ENCODE measurements at places on chromosomes 16 and 17. TPM values are rescaled to one million over a fixed set of nuclear protein-coding genes. Genes with fewer than 3 reads are reported as not detected.

- no peak for DNase-seq
These were observed 46.3 kb upstream of the ACSM2B start for GRCh38 chr16:20622498-20622870.

DNA sequence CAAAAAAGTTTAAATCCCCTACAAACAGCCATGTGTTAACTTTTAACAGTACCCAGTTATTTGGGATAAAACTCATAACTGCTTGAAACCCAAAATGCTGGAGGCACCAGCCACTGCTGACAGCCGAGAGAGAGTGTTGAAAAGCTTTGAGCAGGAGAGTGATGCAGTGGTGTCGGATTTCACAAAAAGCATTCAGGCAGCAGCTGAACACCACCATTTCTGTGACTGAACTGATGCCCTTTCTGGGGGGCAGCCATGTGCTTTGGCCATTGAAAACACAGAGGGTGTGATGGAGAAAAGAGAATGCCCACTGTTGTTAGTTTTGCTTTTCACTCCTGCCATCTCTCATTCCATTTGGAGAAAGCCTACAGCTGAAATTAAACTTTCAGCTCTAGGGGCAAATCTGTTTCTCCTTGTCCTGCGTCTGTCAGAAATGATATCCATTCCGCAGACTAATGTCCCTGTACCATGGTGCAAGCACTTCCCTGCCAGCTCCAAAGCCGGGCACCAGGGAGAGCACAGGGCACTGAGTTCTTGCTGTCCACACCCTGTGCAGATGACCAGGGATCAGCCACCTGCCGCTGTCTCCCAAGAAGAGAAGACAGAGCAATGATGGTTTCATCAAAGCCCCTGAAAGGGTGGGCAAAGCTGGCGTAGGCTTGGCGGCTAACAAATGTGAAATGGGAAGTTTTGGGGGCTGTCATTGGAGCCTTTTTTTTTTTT lies 16.6 kb upstream of the MLYCD start:
- DNase-seq = no peak

DNA sequence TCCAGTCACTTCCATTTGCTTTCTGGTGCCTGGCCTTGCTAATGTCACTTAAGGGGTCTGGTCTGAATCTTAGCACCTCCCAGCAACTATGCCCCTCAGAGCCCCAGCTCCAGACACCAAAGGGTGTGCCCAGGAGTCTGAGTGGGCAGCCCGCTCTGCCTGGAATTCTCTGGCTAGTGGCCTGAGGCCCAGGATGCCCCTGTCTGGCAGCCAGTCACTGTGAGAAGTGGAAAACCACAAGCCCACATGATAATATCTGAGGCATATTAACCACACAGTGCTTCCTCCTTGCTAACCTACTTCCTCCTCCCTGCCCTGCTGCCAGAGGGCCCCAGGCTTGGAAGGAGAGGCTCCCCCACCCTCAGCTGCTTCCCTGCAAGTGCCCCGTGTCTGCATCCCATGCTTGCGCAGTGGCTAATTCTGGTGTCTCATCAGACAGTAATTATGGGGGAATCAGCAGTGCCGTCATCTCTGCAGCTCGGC lies 14.0 kb downstream of the SRCIN1 start:
- DNase-seq = no peak

DNA sequence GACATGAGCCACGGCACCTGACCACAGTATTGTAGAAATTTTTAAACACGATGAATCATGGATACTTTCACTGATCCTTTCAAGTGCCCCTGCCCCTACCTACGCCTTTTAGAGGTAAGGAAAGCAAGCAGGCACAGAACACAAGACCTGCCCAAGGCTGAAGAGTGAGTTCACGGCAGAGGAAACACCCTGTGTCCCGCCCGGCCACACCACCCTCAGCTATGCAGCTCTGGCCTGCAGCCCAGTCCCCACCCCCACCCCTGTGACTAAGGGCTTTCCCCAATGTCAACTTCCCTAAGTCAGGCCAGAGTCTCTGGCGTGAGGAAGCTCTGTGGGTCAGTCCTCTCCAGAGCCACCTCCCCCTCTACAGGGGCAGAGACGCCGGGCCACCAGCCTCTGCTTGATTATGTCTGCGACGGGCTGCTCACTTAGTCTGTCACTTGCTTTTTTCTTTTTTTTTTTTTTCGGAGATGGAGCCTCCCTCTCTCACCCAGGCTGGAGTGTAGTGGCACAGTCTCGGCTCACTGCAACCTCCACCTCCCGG lies 8.4 kb downstream of the SLC16A5 start:
- DNase-seq = no peak

GRCh38 chr16:49484451-49484849 lies 110.8 kb downstream of the C16orf78 start:
- no peak for DNase-seq

- no peak for DNase-seq
These were observed 94.1 kb downstream of the CYTH1 start for GRCh38 chr17:78687944-78688343.

- no peak for DNase-seq
These were observed 3.5 kb upstream of the KRT9 start for GRCh38 chr17:41575336-41575735.

CLEC10A gene
- not detected for polyA plus RNA-seq
